ENCODE measurements at places on chromosomes 6 and 20.

- peak; percentile 81 for DNase-seq
Observed at GRCh38 chr6:84227434-84228197, at the start of gene CEP162. Gene CEP162, minus strand, starts transcription at chr6:84227643. Its CDS starts 1,250 bp downstream, at chr6:84226393.

- DNase-seq: no peak
Observed at GRCh38 chr6:54010340-54011276, 100.6 kb upstream of the MLIP start.

DNA sequence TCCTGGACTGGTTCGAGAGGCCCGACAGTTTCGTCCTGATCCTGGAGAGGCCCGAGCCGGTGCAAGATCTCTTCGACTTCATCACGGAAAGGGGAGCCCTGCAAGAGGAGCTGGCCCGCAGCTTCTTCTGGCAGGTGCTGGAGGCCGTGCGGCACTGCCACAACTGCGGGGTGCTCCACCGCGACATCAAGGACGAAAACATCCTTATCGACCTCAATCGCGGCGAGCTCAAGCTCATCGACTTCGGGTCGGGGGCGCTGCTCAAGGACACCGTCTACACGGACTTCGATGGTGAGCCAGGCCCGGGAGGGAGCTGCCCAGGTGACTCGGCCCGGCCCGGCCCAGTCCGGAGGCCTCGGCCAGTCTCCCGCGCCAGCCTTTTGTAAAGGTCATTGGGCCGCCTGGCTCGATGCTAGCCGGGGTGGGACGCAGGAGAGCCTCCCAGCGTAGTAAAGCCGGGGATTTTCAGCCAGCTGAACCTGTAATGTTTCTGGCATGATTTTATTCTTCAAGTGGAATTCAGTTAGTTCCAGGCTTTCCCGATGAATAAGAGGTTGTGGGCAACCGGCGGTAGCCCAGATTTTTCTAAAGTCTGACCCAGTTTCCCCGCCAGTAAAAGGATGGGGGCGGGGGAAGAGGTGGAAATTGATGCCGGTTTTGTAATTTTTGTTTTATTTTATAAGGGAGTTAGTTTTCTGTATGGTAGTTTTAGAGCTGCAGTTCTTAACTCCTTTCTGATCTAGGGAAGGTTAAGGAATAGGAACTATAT is 1.4 kb downstream of the PIM1 start:
- DNase-seq: no peak

GRCh38 chr6:158552055-158552795 is 7.7 kb upstream of the TMEM181 start:
- no peak for DNase-seq

DNA sequence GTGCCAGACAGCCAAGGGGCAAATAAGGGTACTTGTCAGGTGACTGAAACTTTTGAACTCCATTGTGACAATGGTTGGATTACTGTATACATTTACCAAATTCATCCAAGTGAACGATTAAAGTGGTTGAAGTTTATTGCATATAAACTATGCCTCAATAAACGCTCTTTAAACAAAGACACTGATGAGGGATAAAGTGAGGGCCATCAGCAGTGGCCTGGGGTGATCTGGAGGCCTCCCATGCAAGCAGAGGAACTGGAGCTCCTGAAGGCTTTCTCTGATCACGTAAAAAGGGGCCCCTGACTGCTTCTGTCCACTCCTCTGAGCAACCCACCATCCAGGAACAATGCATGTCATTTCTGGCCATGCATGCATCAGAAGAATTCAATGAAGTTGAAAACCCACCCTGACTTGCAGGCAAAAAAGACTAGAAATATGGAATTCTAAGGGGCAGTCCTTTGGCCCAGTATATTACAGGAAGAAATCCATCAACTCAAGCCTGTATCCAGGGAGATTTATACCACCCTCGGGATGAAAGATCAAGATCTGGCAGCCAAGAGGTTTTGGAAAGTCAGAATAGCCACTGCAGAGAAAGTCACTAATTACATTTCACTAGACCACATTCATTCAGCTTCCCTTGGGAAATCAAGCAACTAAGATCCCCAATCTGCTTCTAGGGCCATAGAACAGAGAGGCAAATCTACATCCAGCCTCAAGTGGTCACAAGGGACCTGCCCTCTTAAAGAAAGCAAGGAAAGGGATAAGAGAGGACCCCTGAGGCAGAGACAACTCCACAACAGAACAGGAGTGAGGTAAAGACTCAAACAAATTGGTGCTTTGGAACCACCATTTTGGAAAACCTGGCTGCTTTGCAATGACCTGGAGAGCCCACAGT is 31.7 kb upstream of the RAB22A start:
- DNase-seq: no peak

Data from T-helper 22 cell (primary cell).